ENCODE measurements at places on chromosomes 2 and 18.
A peak's percentile ranks its signal among the peaks of the same experiment; 100 is the strongest.

- no peak for DNase-seq
Observed at GRCh38 chr2:38130876-38131275, 54.9 kb upstream of the CYP1B1 start.

GRCh38 chr2:229930656-229931055 is 8.4 kb downstream of the FBXO36 start:
- no peak for DNase-seq

GRCh38 chr2:9770308-9771100 is 72.8 kb upstream of the TAF1B start:
- peak; percentile 56 for DNase-seq

- DNase-seq: no peak
Observed at GRCh38 chr2:16948053-16948452, 282.4 kb upstream of the CYRIA start.

DNA sequence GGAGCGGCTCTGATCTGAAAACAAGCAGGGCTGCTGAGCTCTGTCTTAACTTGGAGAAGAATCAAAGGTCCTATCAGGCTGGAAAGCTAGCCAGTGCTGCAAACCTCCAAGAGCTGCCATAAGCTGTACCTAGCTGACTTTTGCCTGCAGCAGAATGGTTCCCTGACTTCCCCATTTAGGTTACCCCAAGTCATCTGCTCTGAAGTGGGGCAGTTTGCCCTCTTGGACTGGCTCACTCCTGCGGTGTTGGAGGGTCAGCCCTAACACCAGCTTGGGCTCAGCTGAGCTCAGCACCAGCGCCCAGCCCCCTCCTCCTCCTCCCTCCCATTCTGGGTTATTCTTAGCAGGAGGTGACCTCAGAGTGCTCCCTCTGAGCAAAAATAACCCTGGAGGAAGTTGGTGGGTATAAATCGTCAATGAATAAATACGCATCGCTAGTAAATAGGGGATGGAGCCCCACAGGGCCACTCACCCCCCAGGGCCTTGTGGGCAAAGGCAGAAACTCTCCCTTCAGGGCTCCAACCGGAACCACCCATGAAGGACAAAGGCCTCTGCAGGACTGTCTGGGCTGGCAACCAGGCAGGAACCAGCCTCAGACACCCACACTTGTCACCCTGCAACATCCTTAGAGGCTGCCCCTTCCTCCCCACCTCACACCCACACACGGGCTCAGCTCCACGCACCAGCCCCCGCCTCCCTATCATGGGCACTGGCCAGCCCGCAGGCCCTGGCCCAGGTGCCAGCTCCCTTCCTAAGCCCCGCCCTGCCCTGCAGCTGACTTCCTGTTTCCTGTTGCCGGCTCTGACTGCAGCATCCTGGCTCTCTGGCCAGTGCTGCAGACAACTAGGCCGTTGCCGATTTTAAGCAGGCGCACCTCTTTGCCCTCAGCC is 46.9 kb downstream of the DNMT3A start:
- no peak for DNase-seq

GRCh38 chr18:21331065-21331464 is 89.0 kb downstream of the GREB1L start:
- no peak for DNase-seq

- DNase-seq: no peak
Observed at GRCh38 chr2:9388950-9389911, 34.1 kb downstream of the ITGB1BP1 start.

GRCh38 chr18:13635046-13635445 is 91.3 kb downstream of the FAM210A start:
- no peak for DNase-seq

GRCh38 chr2:204339212-204339715 is 206.0 kb upstream of the PARD3B start:
- no peak for DNase-seq

DNA sequence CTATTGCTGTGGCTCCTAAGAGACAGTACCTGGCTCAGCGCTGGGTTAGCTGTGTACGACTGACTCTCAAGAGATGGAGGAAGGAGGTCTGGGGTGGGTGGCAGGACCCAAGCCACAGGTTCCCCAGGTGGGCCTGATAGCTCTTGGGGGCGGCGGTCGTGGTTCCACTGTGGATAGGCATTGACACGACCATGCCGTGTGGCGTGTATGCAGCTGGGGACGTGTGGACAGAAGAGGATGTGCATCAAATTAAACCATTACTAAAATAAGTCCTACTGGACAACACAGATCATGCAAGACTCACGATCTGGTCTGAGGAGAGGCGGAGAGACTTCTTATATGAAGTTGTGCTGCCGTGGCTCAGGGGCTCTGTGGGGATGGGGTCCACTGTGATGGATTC is 78.1 kb downstream of the EMILIN2 start:
- DNase-seq: no peak

- DNase-seq: no peak
Observed at GRCh38 chr18:12231040-12231882, 22.9 kb upstream of the CIDEA start.

GRCh38 chr2:28338046-28338817 is 54.4 kb upstream of the FOSL2 start:
- DNase-seq: peak; percentile 71
